ENCODE measurements at places on chromosomes 11 and 22. TPM values are rescaled to one million over a fixed set of nuclear protein-coding genes. Genes with fewer than 3 reads are reported as not detected.

- no peaks in the 10 kb centered on the region for H3K4me1 ChIP-seq
- H3K4me3 ChIP-seq, result no peak overlapping the region
- H3K27ac ChIP-seq, result no peak overlapping the region
- no peak for DNase-seq
- H3K36me3 ChIP-seq, result no peaks in the 10 kb centered on the region
These were observed 270.6 kb downstream of the FAT3 start for GRCh38 chr11:92495107-92495793.

GRCh38 chr22:26398741-26399153, 30.3 kb upstream of the ASPHD2 start:
- no peak overlapping the region for H3K4me3 ChIP-seq
- H3K27me3 ChIP-seq, result peaks cover 2% of the 10 kb centered on the region
- no peak overlapping the region for H3K27ac ChIP-seq
- peak; percentile 66 for DNase-seq
- H3K36me3 ChIP-seq, result no peaks in the 10 kb centered on the region

DNA sequence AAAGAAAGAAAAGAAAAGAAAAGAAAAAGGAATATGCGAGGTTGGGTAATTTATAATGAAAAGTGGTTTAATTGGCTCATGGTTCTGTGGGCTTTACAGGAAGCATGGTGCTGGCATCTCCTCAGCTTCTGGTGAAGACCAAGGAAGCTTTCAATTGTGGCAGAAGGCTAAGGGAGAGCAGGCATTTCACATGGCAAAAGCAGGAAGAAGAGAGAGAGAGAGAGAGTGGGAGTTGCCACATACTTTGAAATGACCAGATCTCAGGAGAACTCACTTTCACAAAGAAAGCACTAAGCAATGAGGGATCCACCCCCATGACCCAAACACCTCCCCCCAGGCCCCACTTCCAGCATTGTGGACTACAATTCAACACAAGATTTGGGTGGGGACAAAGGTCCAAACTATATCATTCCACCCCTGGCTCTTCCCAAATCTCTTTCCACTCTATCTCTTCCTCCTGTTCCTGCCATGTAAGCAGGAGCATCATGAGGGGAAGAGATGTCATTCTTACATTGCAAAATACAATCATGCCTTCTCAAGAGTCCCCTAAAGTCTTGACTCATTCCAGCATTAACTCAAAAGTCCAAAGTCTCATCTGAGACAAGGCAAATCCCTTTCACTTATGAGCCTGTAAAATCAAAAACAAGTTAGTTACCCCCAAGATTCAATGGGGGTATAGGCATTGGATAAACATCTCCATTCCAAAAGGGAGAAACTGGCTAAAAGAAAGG, 38.9 kb downstream of the LINC01488 start:
- DNase-seq, result no peak
- peaks cover 4% of the 10 kb centered on the region for H3K36me3 ChIP-seq
- peaks cover 4% of the 10 kb centered on the region for H3K27me3 ChIP-seq
- H3K4me1 ChIP-seq, result no peaks in the 10 kb centered on the region
- H3K27ac ChIP-seq, result no peak overlapping the region
- H3K4me3 ChIP-seq, result no peak overlapping the region

DNA sequence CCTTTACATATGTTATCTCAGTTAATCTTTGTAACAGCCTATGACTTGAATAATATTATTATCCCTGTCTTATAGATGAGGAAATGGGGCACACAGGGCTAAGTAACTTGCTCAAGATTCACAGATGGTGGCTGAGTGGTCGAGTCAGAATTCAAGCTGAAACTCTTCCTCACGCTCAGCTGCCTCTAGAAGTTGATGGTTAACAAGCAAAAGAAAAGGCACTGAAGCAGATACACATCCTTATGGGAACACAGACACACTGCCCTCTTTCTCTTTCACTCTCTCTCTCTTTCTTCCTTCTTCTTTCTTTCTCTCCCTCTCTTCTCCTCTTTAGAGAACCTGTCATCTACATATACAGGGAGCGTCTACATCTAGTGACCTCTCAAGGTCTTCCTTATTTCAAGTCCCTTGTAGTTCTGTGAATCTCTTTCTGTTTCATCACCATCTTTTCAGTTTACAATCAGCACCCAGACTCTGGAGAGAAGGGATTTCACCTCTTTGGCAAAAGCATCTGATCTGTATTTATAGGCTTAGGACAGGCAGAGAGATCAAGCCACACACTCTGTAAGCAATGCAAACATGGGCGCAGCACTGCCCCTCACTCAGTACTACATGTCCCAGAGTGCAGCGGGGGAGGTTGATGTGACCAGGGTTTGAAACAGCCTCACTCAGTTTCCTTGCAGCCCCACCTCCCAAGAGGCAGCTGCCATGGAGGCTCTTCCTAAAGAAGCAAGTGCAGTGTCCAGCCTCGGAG, 75.7 kb downstream of the GRAMD1B start:
- H3K4me1 ChIP-seq, result peaks cover 40% of the 10 kb centered on the region
- DNase-seq, result no peak
- no peaks in the 10 kb centered on the region for H3K36me3 ChIP-seq
- no peaks in the 10 kb centered on the region for H3K27me3 ChIP-seq
- peak overlapping the region; percentile 5 for H3K27ac ChIP-seq

DNA sequence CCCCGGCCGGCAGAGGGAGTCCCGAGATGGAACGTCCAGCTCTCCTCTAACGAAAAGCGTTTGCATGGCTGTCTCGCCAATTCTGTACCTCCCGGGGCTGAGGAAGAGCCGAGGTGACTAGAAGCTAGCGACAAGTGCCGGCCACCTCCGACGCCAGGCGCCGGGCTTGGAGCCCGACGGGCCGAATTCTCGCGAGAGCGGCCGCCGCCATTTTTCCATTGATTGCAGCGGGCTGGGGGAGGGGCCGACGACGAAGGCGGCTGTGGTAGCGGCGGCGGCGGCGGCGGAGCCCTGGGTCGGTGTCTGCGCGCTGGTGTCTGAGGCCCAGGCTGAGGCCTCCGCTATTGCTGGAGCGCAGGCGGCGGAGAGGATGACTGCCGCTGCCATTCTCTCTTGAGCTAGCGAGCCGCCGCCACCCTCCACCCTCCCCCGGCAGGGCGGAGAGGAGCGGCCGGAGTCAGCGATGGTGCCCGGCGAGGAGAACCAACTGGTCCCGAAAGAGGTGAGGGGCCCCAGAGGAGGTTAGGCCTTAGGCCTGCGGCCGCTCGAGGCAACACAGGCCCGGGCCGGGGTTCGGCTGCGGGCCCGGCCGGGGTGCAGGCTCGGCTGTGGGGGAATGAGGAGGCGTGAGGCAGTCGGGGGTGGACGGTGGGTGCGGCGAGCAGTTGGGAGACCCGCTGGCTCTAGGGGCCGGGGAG, at the start of gene USP47:
TSS of gene USP47 (plus strand) at position 250 of the 698 bp plus-strand sequence. CDS start at position 464, 214 bp downstream.
- no peak within 1 kb of the TSS for H3K4me3 ChIP-seq
- H3K4me1 ChIP-seq, result peaks cover 6% of the 10 kb centered on the region
- H3K27ac ChIP-seq, result no peak within 1 kb of the TSS
- peaks cover 13% of the 10 kb centered on the region for H3K27me3 ChIP-seq
- peaks cover 2% of the 10 kb centered on the region for H3K36me3 ChIP-seq

- H3K36me3 ChIP-seq, result peaks cover 4% of the 10 kb centered on the region
- no peaks in the 10 kb centered on the region for H3K27me3 ChIP-seq
- H3K27ac ChIP-seq, result no peak overlapping the region
- no peak for DNase-seq
These were observed 69.0 kb upstream of the CRTAM start for GRCh38 chr11:122769126-122769780.

DNA sequence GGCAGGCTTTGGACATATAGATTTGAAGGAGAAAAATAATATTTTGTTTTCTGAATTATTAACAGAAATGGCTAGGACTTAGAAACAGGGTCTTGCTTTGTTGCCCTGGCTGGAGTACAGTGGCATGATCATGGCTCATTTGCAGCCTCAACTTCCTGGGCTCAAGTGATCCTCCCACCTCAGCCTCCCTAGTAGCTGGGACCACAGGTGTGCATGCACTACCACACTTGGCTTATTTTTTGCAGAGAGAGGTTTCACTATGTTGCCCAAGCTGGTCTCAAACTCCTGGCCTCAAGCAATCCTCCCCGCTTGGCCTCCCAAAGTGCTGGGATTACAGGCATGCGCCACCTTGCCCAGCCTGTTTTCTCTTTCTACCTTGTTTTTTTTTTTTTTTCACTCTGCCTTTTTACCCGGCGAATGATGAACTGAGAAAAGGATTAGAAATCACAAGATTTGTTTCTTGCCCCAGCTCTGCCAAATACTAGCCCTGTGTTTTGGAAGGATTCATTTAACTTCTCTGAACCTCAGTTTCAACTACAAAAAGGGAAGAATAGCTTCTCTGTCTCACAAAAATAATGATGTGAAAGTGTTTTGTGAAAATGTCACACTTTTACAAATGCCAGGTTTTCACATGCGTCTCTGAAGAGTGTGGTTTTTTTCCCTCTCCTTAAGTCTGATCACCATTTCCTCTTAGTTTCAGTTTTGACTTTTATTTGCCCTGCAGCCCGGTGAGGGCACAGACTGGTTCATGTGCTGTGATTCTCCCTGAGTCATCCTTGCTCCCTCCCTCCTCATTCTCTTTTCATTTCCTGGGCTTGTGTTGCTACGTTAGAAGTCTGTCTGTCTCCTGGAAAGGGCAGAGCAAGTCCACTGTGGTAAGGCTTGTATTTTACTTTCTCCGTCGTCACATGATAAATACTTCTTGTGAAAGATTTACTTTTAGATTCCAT, 67.7 kb downstream of the BCL2L13 start:
- peak overlapping the region; percentile 85 for H3K27ac ChIP-seq
- peak; percentile 55 for DNase-seq
- no peaks in the 10 kb centered on the region for H3K27me3 ChIP-seq
- peaks cover 22% of the 10 kb centered on the region for H3K36me3 ChIP-seq
- peak overlapping the region; percentile 61 for H3K4me3 ChIP-seq

GRCh38 chr11:65159012-65159411, 11.0 kb upstream of the SPDYC start:
- H3K4me3 ChIP-seq, result no peak overlapping the region
- DNase-seq, result no peak
- no peak overlapping the region for H3K27ac ChIP-seq
- H3K36me3 ChIP-seq, result no peaks in the 10 kb centered on the region

- H3K27ac ChIP-seq, result no peak overlapping the region
- H3K36me3 ChIP-seq, result no peaks in the 10 kb centered on the region
- no peaks in the 10 kb centered on the region for H3K4me1 ChIP-seq
- no peak for DNase-seq
- H3K4me3 ChIP-seq, result no peak overlapping the region
These were observed 29.0 kb downstream of the NECTIN1 start for GRCh38 chr11:119700030-119700429.

DNA sequence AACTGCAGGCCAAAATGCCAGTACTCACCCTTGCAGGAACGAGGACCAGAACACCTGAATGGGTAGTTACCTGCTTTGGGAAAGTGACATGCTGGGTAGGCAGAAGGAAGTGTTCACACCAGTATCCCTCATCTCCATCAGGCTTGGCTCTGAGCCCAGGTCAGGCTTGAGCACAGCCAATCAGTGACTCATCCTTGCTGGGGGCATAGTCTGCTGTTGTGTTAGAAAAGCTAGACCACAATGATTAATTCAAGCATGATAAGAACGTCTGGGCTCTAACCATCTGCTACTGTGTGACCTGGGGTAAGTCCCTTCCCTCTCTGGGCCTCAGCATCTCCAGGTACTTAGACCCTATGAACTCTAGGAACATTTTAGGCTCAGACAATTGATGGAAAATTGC, 450.4 kb downstream of the MIAT start:
- no peak for DNase-seq
- H3K36me3 ChIP-seq, result no peaks in the 10 kb centered on the region
- no peak overlapping the region for H3K27ac ChIP-seq
- peaks cover 3% of the 10 kb centered on the region for H3K27me3 ChIP-seq
- no peaks in the 10 kb centered on the region for H3K4me1 ChIP-seq

SHANK2 gene
- not detected for total RNA-seq

SMIM38 gene
- not detected for total RNA-seq

KRTAP5-7 gene
- total RNA-seq, result not detected

TNNT3 gene
- 2.6 TPM for total RNA-seq

LRRC32 gene
- 0.32 TPM for total RNA-seq

All from activated CD8-positive, alpha-beta T cell treated with anti-CD3 and anti-CD28 coated beads, Interleukin-2, amount 10 ng/mL, durations not matched to agents 7 days and 5 days (primary cell).